Activated T-helper 1 cell treated with anti-CD3 and anti-CD28 coated beads, Interleukin-2, amount 50 U/mL, for 16 hours (primary cell): ENCODE measurements at places on chromosomes 3 and 15.

GRCh38 chr3:88150371-88150770 lies 612 bp downstream of the C3orf38 start:
- DNase-seq, result no peak

DNA sequence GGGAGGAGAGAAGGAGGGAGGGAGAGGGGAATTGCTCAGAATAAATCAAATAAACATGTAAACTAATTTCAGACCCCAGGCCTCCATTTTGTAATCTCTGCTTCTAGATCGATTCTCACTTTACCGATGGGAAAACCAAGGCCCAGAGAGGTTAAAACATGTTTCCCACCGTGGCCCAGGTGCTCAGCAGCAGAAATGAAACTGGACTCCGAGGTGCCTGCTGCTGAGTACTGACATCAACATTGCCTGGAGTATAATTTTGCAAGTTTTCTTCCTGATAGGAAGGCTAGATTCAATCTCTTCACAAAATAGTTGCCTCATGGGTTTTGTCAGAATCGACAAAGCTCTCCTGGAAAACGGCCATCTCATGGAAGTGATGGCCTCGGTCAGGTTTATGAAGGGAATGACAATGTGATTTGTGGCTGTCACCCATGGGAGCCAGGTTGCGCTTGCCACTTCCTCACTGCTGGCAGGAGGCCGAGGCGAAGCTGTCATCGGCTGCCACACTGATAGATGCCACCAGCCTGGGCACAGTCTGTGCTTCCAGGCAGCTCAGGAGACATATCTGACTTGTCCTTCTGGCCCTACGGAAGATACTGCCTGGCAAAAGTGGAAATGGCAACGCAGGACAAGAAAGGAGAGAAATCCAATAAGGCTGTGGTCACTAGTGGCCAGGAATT lies 133.1 kb upstream of the LRRN1 start:
- DNase-seq, result no peak

DNA sequence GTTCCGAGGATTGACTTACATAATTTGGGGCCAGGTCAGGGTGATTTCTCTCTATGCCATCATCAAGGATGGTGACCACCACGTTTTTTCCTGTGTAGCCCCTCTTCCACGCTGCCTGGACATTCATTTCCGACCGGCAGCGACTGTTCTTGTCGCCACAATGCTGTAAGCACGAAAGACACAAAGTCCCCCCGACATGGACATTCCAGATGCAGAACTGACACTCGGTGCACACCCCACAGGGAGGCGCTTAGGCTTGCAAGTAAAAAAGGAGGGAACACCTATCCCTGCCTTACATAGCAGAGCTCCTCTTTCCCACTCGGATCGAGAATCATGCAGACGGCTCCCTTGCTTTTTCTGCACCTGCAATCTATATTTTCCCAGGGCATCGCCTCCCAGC lies 58.2 kb downstream of the PCSK6 start:
- no peak for DNase-seq

- DNase-seq, result no peak
Measured at GRCh38 chr3:55790596-55791350, 303.7 kb upstream of the WNT5A start.

GRCh38 chr3:153273767-153274435 lies 111.9 kb downstream of the RAP2B start:
- no peak for DNase-seq

GRCh38 chr3:109369510-109369909 lies 32.2 kb upstream of the DPPA4 start:
- DNase-seq, result no peak

DNA sequence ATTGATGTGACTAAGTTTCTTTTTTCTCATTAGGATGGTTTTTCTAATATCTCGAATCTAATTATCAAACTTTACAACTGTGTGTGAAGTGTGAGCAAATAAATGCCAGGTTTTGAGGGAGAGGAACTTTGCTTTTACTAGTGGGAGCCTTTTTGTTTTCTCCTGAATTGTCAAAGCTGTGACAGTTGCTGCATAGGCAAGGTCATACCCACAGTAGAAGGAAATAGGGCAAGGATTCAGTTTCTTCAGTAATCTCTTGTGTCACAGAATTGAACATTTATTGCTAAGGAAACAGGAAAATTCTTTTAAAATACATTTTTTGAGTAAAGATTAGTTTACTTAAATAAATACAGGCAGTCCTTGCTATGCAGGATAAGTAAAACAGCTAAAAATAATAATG lies 19.5 kb downstream of the GMPS start:
- DNase-seq, result no peak

DNA sequence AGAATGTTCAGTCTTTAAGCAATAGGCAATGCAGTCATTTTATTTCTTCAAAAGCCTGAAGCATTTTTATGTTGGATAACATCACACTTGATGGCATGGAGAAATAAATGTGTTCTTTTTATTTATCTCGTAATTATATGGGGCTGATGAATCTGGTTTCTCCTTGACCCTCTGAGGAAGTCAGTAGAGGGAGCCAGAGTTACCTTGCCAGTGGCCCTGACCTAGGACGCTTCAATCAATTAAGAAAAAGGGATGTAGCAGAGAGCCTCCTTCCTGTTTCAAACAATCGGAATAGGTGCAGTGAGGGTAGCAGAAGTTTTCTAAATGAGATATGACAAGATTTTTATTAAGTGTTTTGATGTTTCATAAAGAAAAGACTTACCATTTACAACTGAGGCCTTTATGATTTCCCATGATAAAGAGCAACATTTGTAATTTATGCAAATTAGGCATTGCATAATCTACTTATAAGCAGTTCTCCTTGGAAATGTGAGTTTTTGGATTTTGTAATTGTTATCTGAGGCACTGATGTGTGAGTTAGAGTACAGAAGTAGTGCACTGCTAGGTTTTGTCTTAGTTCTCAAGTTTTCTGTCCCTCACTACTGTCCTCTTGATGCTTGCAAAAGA lies 129.1 kb downstream of the RAP2B start:
- no peak for DNase-seq

GRCh38 chr3:67357610-67358458 lies 296.6 kb downstream of the SUCLG2 start:
- no peak for DNase-seq
